Muscle of back (tissue), 13 donors: ENCODE measurements at places on chromosomes 6 and 20.

- DNase-seq = no peak
Observed at GRCh38 chr6:63245909-63246308, 34.6 kb downstream of the FKBP1C start.

DNA sequence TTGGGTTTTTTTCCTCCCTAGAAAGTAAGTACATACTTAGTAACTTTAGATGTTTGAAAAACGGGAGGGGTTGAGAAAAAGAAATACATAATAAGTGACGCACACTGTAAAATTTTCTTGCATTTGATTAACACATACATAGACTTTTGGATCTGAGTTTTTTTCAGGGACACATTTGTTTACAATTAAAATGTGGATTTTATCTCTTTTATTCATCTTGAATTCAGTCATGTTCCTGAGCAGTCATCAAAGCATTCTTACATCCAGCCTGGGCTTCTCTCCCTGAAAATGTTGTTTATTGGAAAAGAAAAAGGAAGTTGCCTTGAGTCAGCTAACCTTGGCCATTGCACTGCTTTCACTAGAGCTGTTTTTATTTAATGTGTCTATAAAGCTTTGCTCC, 8.7 kb upstream of the RPP40 start:
- peak; percentile 42 for DNase-seq

GRCh38 chr6:30787954-30788353, 43.6 kb upstream of the IER3 start:
- no peak for DNase-seq

DNA sequence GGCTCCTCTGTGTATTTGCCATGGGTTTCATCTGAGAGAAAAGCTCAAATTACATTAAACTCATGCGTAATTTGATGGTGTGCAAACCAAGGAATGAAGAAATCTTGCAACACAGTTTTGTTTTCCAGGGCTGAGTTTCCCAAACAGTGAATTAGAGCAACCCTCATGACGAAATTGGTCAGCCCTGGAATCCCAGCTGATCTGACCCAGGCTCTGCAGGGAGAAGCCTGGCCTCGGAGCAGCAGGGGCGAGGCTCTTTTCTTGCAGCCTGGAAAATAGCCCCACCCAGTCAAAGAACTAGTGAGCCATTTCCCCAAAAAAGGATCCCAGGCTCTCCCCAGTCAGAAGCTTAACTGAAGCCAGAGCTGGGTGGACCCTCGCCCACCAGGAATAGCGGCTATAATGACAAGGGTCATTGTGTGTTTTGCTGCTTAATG, 107.3 kb upstream of the SNX9 start:
- peak; percentile 76 for DNase-seq

DNA sequence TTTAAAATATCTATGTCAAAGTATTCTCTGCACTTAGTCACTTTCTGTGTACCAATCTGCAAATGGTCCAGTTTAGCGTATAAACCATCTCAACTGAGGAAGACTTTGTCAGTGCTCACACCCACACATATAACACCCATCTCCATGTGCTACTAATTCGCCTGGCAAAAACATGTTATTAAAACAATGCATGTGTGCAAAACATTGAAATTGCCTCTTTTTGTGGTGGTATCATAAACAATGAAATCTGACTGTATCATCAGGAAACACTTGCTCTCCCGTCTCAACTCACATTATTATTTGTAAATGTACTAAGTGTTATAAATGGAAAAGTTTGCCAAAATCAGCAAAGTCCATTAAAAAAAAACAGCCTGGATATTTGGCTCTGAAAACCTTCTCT, 105.9 kb upstream of the FOXC1 start:
- DNase-seq = no peak

DNA sequence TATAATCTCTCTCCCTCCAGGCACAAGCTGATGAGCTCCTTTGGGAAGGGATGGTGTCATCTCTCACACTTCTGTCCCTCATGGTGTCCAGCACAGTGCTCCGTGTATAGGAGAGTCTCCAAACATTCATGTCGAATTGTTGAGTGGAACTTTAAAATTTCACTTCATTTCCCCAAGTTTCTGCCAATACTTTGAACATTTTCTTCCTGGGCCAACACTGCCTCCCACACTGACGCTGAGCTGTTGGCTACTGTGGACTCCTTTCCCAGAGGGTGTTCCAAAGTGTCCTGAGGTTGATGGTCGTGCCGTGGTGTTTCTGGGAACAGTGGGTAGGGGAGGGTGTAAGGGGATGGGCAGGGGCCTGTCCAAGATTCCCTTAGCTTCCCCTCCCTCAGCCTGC, 122.7 kb downstream of the TIAM2 start:
- DNase-seq = no peak

DNA sequence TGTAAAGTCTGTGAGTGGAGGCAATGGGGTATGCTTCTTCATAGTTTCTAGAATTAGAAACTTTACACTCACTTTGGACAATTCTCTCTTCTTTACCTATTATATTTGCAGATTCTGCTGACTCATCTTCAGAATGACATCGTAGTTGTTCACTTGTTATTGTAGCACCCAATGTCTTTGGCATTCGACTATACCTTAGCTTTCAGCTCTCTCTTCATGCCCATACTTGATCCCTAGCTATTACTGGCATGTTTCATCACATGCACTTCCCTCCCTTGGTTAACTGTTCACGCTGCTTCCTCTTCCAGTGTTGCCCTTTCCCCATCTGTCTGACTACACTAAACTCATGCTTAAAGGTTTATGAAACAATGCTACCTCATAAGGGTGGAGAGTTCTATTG, 298.1 kb upstream of the TCF21 start:
- DNase-seq = no peak

GRCh38 chr6:139990026-139990686, 615.7 kb upstream of the CITED2 start:
- DNase-seq = no peak

- no peak for DNase-seq
Observed at GRCh38 chr20:37526238-37526838, 1.3 kb downstream of the BLCAP start.

DNA sequence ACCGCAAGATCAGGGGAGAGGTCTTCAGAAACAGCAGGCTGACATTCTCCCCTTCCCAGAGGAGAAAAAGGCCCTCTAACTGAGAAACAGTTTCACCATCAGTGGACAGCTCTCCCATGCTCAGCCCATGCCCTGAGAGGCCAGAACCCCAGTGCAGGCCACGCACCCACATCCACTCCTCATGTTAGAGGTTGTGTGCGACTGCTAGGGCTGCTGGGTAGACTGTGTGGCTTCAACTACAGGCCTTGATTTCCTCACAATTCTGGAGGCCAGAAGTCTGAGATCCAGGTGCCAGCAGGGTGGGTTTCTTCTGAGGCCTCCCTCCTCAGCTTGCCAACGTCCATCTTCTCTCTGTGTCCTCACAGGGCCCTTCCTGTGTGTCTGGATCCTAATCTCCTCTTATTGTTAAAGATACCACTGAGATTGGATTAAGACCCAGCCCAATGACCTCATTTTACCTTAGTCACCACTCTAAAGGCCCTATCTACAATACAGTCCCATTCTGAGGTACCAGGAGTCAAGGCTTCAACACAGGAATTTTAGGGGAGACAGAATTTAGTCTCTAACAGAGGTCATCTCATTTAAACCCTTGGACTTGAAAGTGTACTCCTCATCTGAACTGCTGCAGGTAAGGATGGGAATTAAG, 67.7 kb upstream of the CD93 start:
- DNase-seq = no peak

DNA sequence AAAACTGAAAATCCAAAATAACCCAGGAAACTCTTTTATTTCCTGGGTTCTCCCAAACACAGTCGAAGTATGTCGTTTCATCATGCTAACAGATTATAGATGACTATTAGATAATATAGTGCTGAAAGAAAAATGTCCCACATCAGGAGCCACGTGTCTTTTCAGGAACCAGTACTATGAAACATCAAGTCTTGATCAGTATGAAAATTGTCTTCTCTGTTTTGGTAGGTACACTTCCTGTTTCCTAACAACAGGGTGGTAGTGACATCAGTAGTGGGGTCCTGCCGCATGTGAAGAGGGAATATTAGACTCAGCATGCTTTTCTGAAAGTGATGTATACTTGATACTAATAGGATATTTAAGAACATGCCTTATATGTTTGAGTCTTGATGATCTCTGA, 136.7 kb downstream of the HIVEP1 start:
- no peak for DNase-seq

DNA sequence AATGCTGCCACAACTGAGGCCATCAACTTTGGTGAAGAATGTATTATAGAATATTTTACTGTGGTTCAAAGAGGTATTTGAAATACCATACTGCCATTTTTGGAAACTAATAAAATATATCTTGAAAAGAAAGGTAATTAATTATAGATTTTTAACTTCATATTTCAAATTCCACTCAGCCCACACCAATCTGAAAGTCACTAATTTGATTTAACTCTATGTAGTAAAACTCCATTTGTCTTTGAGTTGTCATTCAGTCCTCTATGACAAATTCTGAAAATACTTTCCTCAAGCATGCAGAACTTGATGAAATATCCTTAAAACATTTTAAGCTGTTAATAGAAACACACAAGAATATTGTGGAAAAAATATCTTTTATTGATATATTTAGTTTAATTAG, 1196.7 kb upstream of the CITED2 start:
- no peak for DNase-seq

DNA sequence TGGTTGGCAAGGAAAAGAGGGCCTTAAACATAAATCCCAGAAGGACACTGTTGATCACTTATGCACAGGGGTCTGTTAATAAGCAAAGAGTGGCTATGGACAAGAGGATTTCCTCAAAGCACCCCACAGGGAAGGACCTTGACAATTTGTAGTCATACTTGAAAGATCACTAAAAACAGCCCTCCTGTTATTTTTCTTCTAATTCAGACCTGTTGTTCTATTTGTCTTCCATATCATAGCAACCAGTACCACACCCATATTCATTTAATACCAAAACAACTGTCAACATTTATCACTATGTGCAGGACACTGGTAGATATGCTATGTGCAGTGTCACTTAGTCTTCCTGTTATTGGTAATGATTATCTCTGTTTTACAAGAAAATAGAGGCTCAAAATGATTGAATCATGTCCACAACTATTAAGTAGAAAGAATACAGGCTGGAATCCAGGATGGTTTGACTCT, 3.2 kb upstream of the DYNLRB1 start:
- no peak for DNase-seq

DNA sequence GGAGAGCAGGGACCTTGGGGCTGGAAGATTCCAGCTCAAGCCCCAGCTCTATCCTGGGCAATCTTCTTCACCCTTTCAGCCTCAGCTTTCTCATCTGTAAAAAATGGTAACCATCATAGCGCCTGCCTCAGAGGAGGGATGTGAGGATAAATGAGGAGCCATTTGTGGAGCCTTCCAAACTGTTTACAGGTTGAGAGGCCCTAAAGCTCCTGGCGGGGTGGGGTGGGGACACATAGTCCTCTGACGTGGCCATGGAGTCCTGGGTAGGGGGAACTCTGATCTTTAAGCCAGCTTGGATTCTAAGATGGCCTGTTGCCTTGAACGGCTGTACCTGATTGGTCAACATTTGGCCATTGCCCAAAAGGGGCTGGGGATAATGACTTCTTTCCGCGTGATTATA, 111.1 kb downstream of the TOX2 start:
- no peak for DNase-seq

DNA sequence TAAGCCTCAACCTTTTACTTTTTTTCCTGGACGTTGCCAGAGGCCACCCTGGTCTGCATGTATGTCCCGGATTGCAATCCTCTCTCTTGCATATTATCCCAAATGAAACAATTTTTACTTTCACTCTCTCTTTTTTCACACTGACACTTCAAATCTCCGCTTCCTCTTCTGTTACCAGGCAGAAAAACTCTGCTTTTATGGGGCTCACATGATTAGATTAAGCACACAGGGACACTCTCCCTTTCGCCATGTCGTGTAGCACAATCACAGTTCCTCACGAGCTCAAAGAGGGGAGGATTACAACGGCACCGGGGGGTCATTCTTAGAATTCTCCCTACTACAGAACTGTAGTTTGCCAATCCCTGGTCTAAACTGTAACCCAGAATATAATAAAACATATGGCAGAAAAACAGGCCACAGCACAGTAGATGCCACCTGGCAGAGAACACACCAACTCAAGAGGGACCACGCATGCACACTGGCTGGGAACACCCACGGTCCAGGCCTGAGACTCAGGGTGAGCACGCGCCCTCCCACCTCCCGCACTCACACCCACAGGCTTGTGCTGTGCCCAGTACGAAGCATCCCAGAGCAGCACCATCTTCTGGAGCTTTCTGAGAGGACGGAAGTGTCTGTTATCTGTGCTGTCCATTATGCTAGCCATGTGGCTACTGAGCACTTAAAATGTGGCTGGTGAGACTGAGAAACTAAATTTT, 288.7 kb downstream of the KIF16B start:
- no peak for DNase-seq

DNA sequence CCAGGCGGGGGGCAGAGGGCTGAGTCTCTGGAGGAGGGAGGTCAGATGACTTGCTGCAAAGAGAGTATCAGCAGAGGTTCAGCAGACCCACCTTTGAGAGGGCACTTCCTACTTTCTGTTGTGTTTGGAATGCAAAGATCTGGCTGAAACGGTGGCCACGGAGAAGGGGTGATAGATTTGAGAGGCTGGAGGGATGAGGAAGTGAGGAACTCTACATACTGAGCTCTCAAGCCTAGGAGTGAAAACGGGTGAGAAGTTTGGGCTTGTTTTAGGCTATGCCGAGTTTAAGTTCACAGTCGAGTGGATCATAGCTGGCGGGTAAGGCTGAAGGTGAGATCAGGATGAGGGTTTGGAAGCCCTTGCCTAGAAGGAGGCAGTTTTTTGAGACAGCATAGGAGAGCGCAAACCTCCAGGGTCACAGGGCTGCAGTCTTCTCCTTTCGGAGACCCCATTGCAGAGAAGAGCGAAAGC, 477 bp upstream of the ITPA start:
- DNase-seq = no peak

DNA sequence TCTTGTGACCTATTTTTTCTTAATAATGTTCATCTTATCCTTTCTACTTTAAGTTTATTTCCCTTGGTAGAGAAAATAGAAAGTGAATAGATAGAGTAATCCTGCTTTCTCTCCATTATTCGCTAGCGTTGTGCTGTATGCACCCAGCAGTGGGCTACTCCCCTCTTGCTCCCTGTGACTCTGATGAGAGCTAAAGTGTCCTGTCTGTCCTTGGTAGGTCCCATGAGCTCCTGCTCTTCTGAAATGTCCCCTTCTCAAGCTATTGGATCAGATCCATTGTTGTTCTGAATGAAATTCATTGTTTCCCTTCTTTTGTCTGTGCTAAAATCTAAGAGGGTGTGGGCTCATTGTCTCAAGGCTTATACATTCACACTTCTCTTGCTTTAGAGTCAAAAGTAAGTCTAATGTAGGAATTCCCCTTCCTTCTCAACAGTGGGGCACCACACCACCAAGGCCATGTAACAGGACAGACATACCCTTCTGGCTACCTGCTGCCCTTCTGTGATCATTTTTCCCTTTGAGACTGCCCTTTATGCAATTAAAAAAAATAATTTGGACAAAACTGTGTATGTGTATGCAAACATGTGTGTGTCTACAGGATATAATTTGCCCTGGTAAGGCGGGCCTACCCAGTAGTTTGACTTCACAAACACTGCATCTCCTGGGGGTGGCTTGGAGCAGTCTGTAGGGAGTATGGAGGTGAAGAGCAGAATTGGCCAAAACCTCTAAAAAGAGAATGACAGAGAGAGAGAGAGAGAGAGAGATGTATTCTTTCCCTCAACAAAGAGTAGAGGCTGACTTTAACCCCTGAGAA, 167.0 kb upstream of the MYLIP start:
- no peak for DNase-seq

- DNase-seq = peak; percentile 22
Observed at GRCh38 chr6:134347885-134348805, 30.2 kb upstream of the SGK1 start.
